ENCODE measurements at places on chromosomes 12 and 14.

GRCh38 chr12:47808574-47809365, 10.9 kb downstream of the HDAC7 start:
- DNase-seq: no peak

DNA sequence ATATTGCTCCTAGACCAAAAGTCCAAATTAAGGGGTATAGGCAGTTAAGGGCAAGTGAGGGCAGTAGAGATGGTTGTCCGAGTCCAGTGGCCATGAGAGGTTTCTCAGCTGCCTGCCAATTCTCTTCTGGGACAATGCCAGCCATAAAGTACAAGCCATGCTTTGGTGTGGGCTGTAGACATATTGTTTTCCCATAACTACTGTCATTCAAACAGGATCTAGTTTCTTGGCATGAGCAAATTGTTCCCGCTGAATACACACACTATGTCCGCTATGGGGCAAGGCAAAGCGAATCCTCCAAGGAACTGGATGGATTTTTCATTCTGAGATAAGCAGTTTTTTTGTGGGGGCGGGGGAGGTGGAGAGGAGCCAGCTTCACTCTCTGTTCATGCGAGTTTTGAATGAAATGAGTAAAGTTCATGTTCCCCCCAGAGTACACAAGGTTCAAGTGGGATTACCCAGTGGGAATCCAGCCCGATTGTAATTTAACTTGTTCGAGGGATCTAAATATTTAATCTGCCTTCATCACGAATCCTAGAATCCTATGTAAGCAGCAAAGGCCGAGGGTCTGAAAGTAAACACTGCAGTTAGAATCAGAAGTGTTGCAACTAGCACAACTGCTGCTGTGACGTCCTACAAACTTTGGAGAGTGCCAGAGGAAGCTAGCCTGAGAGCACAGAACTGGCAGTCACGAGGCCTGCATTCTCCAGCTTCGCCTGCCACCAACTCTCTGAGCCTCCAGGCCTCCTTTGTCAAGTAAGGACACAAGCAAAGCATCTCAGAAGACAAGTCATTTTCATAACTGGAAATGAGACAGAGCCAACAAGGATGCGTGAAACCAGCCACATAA, 137.0 kb downstream of the CRADD start:
- DNase-seq: no peak

GRCh38 chr12:52247622-52248540, 14.8 kb downstream of the KRT7 start:
- no peak for DNase-seq

- DNase-seq: no peak
Measured at GRCh38 chr12:87953256-87953860, 75.8 kb downstream of the C12orf50 start.

GRCh38 chr12:105440037-105440664, 109.7 kb downstream of the C12orf75 start:
- no peak for DNase-seq

DNA sequence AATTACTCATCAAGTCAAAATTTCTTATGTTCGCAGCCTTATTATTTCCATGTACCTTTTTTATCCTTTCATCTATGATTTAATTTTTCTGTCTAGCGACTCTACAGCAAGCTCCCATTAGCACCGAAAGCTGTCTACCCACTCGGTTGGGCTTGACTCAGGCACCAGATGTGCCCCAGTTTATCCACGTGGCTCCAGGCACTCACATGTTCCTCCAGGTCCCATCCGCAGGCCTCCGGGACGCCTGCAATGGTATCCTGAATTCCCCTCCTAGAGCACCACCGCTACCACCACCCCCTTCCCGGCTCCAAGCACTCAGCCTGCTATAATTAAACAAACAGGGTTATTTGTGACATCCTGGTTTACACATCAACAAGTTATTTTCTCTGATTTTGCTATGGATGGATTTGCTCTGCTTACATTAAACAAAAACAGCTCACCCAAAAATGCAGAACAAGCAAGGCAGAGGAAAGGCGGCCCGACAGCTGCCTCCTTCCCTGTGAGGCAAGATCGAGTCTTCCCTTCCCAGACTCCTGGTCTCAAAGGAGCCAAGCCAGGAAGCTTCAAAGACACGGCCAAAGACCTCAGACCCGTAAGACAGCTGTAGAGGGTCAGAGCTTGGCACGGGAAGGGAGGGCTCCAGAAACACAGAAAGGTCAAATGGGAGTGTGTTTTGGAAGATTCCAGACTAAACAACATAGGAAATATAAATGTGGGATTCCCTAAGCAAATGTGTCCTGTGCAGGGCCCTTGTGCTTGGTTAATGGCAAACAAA, 253.8 kb downstream of the TTC8 start:
- DNase-seq: no peak

DNA sequence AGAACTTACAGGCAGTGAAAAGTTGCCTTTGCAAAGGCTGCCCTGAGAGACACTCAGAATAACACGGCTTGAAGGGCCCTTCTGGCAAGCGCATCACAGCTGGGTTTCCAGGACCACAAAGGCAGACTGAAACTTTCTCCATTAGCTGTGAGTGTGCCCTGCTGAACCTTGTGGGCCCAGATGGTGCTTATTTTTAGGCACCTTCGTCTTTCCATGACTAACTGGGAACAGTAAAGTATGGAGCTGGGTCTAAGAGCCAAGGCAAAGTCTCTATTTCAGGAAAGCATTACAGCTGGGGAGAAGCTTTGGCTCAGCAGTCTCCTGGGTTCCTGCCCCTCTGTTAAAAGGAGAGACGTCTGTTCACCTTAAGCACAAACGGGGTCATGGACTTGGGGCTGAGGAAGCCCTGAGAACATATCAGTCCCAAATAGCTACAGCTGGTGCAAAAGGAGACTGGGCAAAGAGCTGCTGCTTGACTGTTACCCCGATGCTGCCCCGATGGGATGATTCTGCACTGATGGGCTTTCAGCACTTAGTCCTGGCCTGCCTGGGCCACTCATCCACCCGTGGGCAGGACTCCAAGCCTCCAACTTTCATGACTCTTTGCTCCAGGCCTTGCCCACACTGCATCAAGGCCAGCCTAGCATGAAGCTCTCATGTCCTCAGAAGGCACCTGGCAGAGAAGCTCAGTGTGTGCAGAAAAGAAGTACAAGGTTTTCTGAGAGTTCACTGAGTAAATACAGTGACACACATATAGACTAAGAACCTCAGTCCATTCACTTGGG, 248.3 kb downstream of the PHLDA1 start:
- DNase-seq: no peak

GRCh38 chr12:130868412-130868811, 3.5 kb upstream of the RAN start:
- DNase-seq: no peak

DNA sequence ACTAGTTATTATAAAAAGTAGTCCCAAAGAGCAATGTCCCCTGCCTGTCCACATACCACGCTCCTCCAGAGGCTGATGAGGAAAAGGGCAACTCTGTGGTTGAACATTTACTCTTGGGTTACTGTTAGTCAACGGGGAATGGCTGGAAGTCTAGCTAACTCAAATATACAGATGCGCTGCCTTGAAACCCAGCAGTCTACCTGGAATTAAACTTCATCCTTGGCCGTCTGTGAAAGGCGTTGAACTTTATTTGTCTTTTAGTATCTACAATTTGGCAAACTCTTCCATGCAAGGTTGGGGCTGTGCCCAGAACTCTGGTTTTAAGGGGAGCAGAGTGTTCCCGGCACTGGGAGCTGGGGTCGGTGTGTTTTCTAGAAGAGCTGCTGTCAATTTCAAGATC, 3.9 kb upstream of the MEG3 start:
- no peak for DNase-seq

- DNase-seq: no peak
Measured at GRCh38 chr14:103593577-103593976, 30.8 kb downstream of the COA8 start.

DNA sequence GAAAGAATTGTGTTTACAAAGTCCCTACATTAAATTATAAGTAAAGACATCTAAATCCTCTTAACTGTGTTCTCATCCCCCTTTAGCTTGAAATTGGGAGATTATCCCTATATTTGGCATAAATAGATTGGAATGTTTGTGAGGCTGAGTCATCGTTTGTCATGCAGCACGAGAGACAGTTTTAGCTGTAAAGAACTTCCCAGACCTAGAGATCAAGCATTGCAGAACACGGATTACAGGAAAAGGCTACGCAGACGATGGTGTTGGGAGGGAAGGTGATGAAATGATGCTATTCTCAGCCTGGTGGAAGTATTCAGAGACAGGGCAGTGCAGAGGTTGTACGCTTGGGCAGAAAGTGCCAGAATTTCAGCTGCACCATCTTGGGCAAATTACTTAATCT, 93.8 kb downstream of the PTPRB start:
- peak; percentile 76 for DNase-seq

DNA sequence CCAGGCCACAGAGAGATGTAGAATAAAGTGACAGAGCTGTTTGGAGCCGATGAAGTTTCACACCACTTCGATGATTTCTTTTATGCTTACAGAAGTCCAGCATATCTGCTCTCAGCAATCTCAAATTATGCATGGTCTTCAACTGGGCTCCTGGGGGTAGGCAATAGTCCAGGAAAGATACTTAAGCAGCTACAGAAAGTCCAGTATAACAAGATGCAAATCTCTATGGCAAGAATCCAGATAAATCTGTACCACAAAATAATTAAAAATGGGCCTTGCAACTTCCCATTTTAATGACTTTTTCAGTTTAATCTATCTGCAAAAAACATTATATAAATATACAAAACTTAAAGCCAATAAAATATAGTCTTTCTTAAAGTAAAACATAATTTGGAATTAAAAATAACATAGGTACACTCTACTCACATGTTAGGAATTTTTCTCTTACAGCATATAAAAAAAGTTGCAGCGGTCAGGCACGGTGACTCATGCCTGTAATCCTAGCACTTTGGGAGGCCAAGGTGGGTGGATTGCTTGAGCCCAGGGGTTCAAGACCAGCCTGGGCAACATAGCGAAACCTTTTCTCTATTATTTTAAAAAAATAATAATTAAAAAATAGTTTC, 20.5 kb upstream of the RAD51AP1 start:
- DNase-seq: peak; percentile 22

DNA sequence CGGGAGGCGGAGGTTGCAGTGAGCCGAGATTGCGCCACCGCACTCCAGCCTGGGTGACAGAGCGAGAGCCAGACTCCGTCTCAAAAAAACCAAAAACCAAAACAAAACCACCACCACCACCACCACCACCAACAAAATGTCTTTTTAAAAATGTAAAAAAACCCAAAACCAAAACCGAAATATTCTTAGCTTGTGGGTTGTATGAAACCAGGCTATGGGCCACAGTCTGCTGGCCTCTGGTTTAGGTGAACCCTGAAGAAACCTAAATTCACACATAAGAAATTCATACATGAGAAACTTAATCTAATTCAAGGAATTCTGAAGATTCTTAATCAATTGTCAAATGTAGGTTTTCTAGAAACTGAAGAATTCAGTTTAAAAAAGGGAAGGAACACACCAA, 37.6 kb downstream of the INSM2 start:
- no peak for DNase-seq

DNA sequence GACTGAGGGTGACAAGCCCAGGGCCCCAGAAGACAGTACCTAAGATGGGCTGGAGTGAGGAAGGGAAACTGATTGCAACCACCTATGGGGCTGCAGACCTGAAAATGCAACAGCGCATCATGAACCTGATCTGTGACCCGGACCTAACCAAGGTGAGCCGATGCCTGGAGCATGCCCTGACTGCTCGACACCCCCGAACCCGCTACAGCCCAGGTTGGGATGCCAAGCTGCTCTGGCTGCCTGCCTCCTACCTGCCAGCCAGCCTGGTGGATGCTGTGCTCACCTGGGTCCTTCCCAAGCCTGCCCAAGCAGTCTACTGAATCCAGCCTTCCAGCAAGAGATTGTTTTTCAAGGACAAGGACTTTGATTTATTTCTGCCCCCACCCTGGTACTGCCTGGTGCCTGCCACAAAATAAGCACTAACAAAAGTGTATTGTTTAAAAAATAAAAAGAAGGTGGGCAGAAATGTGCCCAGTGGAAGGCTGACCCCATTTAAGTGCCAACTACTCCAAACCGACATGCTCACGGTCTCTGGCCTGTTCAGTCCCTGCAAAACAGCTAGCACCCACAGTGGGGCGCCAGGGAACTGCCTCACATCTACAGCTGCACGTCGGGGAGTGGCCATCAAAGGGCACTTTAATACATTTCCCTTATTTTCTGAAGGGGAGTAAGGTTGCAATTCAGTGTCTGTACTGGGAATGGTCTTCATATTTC, 4.2 kb downstream of the RDH5 start:
- no peak for DNase-seq

DNA sequence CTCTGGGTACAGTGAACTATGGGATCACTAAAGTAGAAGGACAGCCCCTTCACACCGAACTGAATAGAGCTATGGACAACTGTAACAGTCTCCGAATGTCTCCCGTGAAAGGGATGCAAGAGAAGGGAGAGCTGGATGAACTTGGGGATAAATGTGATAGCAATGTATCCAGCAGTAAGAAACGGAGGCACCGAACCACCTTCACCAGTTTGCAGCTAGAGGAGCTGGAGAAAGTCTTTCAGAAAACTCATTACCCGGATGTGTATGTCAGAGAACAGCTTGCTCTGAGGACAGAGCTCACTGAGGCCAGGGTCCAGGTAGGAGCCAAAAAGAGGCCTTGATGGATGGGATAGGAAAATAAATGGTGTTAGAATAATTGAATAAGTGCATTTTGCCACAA, 3.5 kb downstream of the ALX1 start:
- DNase-seq: no peak

GRCh38 chr12:25352083-25352918, 101.6 kb upstream of the KRAS start:
- DNase-seq: peak; percentile 25

- DNase-seq: no peak
Measured at GRCh38 chr14:33962016-33962415, 11.1 kb upstream of the EGLN3 start.

DNA sequence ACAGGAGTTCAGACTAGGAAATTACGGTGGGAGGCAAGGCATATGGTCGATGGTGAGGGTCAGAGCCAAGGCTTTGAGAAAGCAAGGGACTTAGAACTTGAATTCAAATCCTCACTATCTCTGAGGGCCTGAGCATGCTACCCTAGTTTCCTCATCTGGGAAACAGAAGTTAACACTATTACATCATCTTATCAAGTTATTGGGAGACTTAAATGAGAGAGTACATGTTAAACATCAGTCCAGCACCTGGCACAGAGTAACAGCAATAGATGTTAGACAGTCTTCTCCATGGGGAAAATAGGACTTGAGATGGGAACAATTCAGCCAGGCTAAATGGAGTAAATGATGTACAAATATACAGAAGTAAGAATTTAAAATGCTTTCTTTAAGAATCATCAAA, 38.5 kb downstream of the SLC38A1 start:
- DNase-seq: no peak

Measured in BJ (cell line).